Astrocyte of the spinal cord (primary cell): ENCODE measurements at places on chromosomes 4 and X.

- peak; percentile 19 for DNase-seq
These were observed 20.1 kb downstream of the GPR143 start for GRCh38 chrX:9745417-9746115.

GRCh38 chrX:95733426-95733825 lies 951.2 kb upstream of the DIAPH2 start:
- DNase-seq, result no peak

- DNase-seq, result no peak
These were observed 131.2 kb downstream of the SCFD2 start for GRCh38 chr4:53234669-53235068.

- peak; percentile 5 for DNase-seq
These were observed 1157.4 kb downstream of the FAM133A start for GRCh38 chrX:94831364-94831763.

- no peak for DNase-seq
These were observed 30.8 kb downstream of the BLOC1S4 start for GRCh38 chr4:6746721-6747293.

- DNase-seq, result no peak
These were observed 42.1 kb downstream of the RHOH start for GRCh38 chr4:40238700-40239548.
